Right lung (tissue), 10 donors: ENCODE measurements at places on chromosomes 5 and 9. TPM values are rescaled to one million over a fixed set of nuclear protein-coding genes. Genes with fewer than 3 reads are reported as not detected.

The PDE8B gene
- polyA plus RNA-seq: 7.1 TPM

The BSPRY gene
- 8.6 TPM for polyA plus RNA-seq

The TEK gene
- polyA plus RNA-seq: 41.4 TPM

The ABCA1 gene
- polyA plus RNA-seq: 19.4 TPM

The SPATA9 gene
- 2.0 TPM for polyA plus RNA-seq

The HAVCR2 gene
- 2.6 TPM for polyA plus RNA-seq

The LURAP1L gene
- 54.0 TPM for polyA plus RNA-seq

The GDA gene
- polyA plus RNA-seq: 0.06 TPM

The NXNL2 gene
- polyA plus RNA-seq: 0.99 TPM

The APBA1 gene
- 8.2 TPM for polyA plus RNA-seq

The PCDHGC5 gene
- polyA plus RNA-seq: 1.2 TPM

The NR2F1 gene
- 176 TPM for polyA plus RNA-seq

The EFNA5 gene
- 26.5 TPM for polyA plus RNA-seq

The CEL gene
- polyA plus RNA-seq: 1.8 TPM

The F12 gene
- 0.09 TPM for polyA plus RNA-seq

The TMC1 gene
- polyA plus RNA-seq: 0.44 TPM

The CFAP157 gene
- 2.6 TPM for polyA plus RNA-seq

The DIMT1 gene
- polyA plus RNA-seq: 36.7 TPM

The AUH gene
- 28.4 TPM for polyA plus RNA-seq

The EPB41L4A gene
- 22.9 TPM for polyA plus RNA-seq

The HDAC3 gene
- polyA plus RNA-seq: 114 TPM

The CARTPT gene
- not detected for polyA plus RNA-seq

The PRR16 gene
- 12.8 TPM for polyA plus RNA-seq

The UBE2QL1 gene
- 0.21 TPM for polyA plus RNA-seq

The SLC12A7 gene
- 30.1 TPM for polyA plus RNA-seq

The CYLC2 gene
- polyA plus RNA-seq: not detected

The AIF1L gene
- 49.5 TPM for polyA plus RNA-seq

The SPATA6L gene
- polyA plus RNA-seq: 7.3 TPM

The ECSCR gene
- 64.3 TPM for polyA plus RNA-seq

The PCDHA7 gene
- 0.63 TPM for polyA plus RNA-seq

The NTRK2 gene
- polyA plus RNA-seq: 1.1 TPM

The ITK gene
- polyA plus RNA-seq: 1.2 TPM

The CRB2 gene
- polyA plus RNA-seq: 0.31 TPM

The ANKRD34B gene
- not detected for polyA plus RNA-seq

The KCNIP1 gene
- polyA plus RNA-seq: 3.0 TPM

The FRRS1L gene
- polyA plus RNA-seq: 2.9 TPM

The NIPAL4 gene
- 0.24 TPM for polyA plus RNA-seq

The OCLN gene
- 49.4 TPM for polyA plus RNA-seq

The SPATA31D4 gene
- polyA plus RNA-seq: not detected

The SURF1 gene
- polyA plus RNA-seq: 25.8 TPM

The CD14 gene
- polyA plus RNA-seq: 12.6 TPM

The LRRC26 gene
- polyA plus RNA-seq: 0.49 TPM

The GPR151 gene
- not detected for polyA plus RNA-seq

The ICE1 gene
- polyA plus RNA-seq: 28.8 TPM

The FOXD4L6 gene
- 0.23 TPM for polyA plus RNA-seq

The MYORG gene
- polyA plus RNA-seq: 4.6 TPM

The CER1 gene
- polyA plus RNA-seq: 0.64 TPM
